ENCODE measurements at places on chromosomes 12 and 14.

GRCh38 chr12:107134558-107134957 is 41.2 kb upstream of the CRY1 start:
- DNase-seq: peak; percentile 54

DNA sequence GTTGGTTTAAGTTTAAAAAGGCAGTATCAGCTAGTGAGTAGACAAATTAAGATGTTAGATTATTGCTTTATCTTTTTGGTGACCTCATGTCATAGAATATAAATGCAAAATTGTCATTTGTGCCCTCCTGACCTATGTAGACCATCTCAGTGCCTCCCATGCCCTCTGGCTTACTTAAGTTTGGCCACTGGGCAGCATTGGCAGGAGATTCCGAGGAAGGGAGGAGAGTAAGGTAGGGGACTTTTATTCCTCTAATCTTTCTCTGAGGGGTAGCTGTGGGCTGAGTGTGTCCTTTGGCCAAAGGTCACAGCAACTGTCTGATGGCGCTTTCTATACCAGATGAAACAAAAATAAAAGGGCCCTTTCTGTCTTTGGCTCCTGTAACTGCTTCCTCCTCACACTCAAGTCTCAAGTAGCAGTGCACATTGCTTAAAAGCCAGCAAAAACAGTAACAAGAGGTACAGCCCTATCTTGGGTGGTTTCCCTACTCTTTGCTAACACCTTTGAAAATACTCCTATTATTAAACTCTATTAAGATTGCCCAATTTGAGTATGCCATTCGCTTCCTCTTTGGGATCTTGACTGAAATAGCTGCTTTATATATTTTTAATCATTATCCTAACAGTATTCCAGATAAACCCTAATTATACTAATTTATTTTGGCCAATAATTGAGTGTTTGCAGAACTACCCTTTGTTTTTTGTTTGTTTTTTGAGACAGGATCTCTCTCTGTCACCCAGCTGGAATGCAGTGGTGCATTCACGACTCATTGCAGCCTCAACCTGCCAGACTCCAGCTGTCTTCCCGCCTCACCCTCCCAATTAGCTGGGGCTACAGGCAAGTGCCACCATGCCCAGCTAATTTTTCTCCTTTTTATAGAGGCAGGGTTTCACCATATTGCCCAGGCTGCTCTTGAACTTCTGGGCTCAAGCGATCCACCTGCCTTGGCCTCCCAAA is 56.5 kb upstream of the KCNH3 start:
- DNase-seq: no peak

- no peak for DNase-seq
Measured at GRCh38 chr12:45944771-45945170, 45.6 kb downstream of the SCAF11 start.

DNA sequence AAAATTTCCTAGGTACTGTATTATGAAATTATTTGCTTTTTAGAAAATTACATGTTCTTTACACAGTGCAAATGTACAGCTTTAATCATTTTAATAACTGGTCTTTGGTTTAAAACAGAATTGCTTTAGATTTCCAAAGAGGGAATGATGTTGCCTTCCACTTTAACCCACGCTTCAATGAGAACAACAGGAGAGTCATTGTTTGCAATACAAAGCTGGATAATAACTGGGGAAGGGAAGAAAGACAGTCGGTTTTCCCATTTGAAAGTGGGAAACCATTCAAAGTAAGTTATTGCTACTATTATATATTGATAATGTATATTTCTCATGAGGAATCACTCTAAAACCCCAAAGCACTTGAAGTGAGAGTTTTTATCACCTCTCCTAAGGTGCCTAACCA is 13.4 kb downstream of the LGALS3 start:
- no peak for DNase-seq

GRCh38 chr12:48691826-48692487 is 9.9 kb upstream of the KANSL2 start:
- no peak for DNase-seq

DNA sequence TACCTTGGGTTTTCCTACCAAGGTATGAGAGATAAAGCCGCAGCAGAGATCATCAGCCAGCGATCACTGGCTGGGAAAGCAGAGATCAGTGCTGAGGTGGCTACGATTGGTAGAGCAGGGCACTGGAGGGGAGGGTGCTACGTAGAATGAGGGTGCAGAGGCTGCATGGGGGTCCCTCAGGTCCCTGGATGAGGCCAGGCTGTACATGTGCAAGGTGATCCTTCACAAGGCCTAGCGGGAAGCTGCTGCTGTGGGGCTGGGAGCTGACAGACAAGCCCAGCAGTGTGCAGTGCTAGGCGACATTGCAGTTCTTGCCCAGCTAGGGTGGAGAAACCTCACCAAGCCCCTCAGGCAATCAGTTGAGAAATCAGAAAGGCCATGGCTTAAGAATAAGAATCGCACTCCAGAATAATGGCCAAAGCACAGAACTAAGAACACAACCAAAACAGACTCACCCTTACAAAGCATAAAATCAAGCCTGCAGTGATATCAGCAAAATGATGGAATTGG is 37.2 kb upstream of the GPR132 start:
- DNase-seq: no peak

DNA sequence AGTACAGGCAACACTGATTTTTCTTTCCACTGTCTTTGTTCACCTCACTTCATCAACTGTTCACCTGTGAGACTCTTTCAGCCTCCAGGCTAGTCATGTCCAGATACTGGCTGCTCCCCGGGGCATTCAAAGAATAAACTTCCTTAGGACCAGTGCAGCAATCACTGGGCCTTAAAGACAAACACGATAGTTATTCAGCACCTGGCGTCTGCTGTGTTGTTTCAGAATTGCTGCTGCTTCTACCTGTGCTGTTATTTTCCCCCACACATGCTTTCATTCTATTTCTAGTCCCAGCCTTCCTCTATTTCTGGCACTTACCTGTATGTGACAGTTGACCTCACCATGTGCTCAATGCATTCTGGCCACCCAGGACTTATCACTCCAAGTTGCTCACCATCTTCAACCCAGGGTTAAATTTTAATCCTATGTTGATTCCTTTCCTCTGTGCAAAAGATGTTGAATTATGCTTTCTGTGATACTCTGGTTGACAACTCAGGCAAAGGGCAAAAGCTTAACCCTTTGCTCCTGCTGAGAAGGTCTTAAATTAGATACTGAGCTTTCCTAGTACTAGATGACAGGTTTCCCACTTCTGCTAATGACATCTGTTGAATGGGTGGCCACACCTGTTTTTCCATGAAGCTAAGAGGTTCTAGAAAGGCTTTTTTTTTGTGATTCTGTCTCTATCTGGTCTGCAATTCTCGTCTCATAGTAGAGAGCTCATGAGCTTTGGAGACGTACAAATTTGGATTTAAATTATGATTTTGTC is 41.4 kb downstream of the PTPRQ start:
- no peak for DNase-seq

DNA sequence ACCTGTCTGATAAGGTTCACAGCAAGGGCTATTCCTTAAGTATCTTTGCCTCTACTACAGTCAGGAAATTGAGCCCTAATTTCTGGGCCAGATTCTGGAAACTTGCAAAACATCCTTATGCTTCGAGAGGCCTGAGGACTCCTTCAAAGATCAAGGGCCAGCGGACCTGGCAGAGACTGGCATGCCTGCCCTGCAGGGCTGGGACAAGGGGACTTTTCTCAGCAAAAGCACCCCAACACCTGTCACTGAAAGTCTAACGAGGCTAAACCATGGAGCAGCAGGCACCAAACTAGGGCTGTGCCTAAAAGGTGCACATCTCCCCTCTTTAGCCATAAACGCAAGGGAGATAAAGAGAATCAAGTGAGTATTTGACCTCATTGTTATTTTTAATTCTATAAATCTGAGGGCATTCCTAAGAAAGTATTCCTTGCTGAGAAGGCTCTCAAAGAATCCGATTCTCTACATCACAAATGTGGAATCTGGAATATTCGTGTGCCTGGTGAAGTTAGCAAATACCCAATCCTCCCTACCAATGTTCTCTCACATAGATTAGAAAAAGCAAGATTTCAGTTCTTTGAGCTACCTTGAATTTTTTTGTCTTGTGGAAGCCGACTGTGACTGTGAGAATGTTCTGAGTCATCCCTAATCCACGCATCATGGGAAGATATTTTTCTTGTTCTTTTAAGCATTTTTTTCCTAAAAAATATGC is 328.2 kb upstream of the NOVA1 start:
- DNase-seq: no peak

DNA sequence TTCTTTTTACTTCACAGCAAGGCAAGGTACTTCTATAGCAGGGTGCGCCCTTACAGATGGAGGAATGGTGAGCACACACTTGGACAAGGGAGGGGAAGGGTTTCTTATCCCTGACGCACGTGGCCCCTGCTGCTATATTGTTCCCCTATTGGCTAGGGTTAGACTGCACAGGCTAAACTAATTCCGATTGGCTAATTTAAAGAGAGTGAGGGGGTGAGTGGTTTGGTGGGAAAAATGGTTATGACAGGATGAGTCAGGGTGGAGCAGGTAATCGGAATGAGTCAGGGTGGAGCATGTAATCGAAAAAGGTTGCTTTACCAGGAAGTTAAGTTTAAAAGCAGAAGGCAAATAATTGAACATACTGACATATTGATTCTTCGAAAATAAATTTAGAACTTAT is 23.7 kb upstream of the RAB21 start:
- DNase-seq: no peak

- DNase-seq: no peak
Measured at GRCh38 chr12:55707219-55707671, 459 bp downstream of the ITGA7 start.

DNA sequence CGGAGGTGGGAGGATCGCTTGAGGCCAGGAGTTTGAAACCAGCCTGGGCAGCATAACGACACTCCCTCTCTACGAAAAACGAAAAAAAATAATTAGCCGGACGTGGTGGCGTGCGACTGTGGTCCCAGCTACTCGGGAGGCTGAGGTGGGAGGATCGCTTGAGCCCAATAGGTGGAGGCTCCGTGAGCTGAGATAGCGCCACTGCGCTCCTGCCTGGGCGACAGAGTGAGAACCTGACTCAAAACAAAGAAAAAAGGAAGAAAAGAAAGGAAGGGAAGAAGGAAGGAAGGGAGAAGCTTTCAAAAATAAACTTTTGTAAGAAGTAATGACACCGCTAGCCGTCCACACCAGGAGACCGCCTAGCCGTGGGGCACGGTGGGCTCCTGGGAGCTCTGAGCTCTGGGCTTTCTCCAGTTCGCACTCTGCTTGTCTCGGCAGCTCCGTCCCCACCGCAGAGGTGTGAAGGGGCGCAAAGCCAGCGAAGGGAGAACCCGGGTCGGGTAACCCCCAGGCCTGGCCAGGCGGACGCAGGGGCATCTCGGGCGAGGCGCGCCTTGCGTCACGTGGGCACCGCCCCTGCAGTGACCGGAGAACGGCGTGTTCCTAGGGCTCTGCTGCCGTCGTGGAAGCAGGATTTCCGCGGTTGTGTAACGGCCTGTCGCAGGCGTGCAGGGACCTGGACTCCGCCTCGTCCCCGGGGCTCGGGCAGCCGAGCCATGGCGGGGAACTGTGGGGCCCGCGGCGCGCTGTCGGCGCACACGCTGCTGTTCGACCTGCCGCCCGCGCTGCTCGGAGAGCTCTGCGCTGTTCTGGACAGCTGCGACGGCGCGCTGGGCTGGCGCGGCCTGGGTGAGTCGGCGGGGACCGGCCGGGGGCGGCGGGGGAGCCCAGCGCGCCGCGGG is at the start of gene IRAK3:
TSS of gene IRAK3 (plus strand) at position 631 of the 902 bp plus-strand sequence. CDS start at position 717, 86 bp downstream.
- peak; percentile 46 for DNase-seq

DNA sequence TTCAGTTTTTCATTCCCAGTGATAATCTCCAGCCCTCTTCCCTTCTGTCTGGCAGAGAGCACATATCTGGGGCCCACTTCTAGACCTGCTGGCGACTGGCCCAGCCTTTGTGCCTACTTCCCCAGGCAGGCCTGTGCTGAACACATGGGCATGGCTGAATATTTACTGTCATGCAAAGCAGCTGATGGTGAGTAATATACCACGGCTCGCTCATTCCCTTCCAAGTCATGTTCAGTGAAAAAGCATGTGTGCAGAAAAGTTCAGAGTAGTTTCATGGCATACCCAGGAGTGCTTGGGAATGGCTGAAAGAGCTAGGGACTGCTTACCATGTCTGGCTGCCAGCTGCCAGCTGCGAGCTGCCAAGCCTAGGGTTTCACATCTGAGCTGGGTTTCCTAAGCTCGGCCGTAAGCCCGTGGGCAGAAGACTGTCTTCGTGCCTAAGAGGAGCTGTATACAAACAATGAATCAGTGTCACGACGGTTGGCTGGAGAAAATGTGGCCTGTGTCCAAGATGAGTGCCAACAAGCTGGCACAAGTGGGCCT is 179.9 kb upstream of the PELI2 start:
- DNase-seq: no peak

- no peak for DNase-seq
Measured at GRCh38 chr12:44525806-44526654, 350.1 kb downstream of the NELL2 start.
